Natural killer cell (primary cell): ENCODE measurements at places on chromosomes 13 and 19.
A peak's percentile ranks its signal among the peaks of the same experiment; 100 is the strongest.

DNA sequence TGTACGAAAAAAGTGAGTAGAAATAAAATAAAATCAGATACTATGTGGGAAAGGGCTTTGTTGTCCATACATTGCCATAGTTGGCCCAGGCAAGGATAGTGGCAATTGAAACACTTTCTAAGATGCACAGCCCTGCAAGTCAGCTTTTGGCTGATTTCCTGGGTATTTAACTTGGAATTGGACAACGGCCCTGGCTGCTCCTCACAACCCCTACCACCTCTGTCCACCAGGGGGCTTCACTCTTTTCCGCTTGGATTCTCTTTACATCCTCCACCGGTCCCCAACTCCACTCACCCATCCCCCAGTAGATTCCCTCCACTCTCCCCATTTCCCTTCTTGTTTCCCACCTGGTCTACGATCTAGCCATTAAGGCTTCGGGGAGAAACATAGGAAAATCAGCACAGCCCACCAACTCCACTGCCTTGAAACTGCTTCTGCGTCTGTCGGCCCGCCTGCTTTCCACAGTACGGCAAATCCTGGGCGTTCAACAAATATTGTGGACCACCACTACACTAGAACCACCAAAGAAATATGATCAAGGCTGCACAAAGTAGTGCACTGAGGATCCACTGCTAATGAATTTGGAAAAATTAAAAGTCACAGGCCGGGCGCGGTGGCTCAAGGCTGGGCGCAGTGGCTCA, 48.6 kb upstream of the GTF3A start:
- peak; percentile 72 for DNase-seq

GRCh38 chr13:48775804-48776203, 122.1 kb downstream of the CYSLTR2 start:
- no peak for DNase-seq

DNA sequence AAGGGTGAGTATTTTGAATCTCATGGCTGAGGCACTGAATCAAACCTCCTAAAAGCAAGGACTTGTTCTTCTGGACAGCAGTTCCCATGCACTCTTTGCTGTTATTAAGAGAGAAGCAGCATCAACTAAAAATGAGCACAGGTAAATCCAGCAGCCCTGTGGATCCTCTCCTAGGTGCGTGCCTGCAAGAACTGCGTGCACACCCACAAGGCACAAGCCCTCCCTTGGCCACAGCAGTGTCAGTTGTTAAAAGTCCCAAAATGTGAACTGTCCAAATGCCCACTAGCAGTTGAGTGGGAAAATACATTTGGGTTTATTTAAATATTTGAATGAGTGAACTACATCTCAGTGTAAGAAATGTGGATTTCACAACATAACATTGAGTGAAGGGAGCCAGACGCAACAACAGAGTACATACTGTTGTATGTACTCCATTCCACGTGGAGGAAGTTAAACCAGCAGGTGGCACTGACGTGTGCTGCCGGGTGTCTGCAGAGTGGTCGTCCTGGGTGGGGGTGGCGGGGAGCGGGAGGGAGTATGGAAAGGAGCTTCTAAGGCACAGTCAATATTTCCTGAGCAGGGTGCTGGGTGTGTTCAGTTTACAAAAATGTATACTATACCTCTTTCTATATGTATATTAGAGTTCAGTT, 266.4 kb downstream of the NALCN start:
- DNase-seq: no peak

DNA sequence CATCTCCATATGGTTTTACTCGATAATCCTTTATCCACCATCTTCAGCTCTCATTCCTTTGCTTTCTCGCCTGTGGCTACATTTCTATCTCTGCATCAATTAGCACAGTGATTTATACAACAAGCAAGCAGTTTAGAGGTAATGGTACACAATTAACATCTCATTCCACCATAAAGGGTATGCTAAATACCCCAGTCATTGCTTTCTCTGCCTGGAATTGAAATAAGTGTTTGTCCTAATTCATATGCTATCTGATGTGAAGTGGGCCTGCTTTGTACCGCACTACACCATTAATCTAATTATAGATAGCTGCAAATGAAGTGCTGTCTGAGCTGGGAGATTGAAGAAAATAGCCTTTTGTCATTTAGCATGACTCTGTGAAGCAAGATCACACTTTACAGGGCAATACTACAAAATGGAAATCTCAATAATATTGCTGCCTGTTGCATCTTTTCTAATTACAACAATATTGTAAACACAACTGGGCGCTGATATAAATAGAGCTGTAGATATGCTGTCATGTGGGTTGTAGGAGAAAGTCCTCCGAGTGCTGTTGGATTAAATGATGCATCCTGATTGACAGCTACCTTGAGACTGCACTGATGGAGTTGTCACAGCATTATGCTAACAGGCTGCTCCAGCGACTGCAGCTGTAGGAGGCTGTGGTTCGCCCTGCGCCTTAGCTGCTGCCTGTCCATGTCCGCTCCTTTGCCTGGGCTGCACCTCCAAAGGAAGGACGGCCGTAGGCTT, 78.2 kb downstream of the GGACT start:
- DNase-seq: no peak

DNA sequence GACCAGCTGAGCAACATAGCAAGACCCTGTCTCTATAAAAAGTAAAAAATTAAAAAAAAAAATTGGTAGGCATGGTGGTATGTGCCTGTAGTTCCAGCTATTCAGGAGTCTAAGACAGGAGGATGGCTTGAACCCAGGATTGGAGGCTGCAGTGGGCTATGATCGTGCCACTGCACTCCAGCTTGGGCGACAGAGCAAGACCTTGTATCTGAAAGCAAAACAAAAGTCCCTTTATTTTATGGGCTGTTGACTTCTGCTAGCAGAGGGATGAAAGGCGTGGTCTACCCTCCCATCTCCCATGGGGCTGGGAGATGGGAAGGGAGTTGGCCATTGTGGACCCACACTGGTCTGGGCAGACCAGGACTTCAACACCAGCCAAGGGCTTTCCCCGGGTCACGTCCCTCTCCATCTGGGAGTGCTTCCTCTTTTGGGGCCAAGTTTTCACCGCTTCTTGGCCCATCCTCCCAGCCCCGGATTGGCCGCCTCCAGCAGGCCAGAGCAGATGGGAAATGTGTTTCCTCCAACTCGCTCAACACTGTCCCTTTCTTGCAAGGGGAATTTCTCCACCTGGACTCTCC, 2.2 kb upstream of the TNFSF9 start:
- DNase-seq: no peak

GRCh38 chr19:29795461-29796172, 16.2 kb upstream of the CCNE1 start:
- no peak for DNase-seq

- no peak for DNase-seq
Measured at GRCh38 chr13:47484548-47484947, 516.5 kb downstream of the SUCLA2 start.

DNA sequence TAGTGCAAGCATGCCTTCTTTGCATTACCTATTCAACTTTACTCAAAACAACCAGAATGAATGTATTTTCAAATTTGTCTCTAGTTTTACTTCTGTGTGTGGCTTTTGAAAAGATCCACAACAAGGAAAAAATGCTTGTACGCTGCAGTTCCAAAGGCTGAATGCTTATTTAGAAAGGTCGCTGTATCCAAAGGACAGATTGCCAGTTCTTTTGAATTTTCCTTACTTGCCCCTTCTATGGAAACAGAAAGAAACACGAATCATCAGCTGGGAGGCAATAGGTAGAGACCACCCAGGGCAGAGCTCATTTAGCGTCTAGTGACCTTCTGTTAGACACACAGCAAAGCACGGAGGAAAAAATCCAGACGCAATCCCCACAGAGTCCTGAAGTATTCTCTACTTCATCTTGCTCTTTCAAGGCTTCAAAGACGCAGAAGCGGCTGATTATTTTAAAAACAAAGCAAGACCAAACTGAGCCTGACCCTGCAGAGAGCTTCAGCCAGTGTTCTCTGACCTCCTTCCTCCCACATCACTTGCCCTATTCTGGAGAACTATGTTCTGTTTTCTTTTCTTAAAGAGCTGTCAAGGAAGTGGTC, 674.6 kb upstream of the SGCG start:
- no peak for DNase-seq

GRCh38 chr19:33900817-33901216, 104.1 kb downstream of the KCTD15 start:
- no peak for DNase-seq

- DNase-seq: no peak
Measured at GRCh38 chr13:20171364-20171763, 10.5 kb upstream of the GJA3 start.
